H9 (cell line): ENCODE measurements at places on chromosomes 12 and 14.

DNA sequence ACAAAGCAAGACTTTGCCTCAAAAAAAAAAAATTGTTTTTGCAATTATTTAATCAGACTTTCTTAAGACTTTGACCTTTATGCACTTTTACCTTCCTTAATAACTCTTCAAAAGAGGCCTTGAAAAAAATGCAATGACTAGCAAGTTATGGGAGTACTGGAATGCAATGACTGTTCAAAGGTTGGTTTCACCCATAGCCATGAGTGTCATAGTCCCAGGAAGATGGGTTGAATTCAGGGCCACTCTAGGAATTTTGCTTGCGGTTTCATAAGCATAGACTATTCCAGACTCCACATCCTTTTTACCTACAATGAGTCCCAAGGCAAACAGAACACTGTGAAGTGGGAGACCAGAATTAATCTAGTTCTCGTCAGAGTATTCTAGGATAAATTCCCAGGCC is 29.4 kb upstream of the DENND5B start:
- no peak for DNase-seq

- no peak for DNase-seq
Observed at GRCh38 chr12:79194595-79194994, 330.0 kb downstream of the SYT1 start.

DNA sequence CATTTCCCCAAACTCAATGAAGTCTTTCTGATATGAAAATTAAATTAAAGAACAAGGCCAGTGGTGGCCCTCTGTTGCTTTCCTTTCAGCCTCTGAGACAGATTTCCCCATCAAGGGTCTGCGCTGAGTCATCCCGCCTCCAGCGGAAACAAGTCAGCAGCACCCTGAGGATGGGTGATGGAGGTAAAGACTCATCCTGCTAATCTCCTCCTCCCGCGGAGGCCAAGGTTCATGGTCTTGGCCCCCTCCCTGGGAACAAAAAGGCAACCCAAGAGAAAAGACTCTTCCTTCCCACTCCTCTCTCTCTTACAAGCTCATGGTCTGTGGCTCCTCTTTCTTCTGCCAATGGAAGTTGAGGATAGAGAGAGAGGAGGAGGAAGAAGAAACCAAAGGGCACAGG is 9.0 kb upstream of the NUMB start:
- DNase-seq, result no peak

DNA sequence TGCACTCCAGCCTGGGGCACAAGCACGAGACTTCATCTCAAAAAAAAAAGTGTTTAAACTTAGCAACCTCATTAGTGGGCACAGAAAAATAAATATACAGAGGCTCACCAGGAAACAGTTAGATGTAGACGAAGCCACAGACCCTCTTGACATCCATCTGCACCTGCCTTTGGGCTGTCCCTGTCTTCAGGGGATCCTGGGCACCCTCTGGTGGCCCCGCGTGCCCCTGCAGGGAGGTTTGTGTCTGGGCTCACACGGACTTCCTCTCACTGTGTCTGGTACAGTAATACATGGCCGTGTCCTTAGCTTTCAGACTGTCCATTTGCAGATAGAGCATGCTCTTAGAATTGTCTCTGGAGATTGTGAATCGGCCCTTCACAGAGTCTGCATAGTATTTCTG is 916.5 kb downstream of the TMEM121 start:
- no peak for DNase-seq

- no peak for DNase-seq
Observed at GRCh38 chr14:92698393-92698792, 50.0 kb downstream of the LGMN start.

GRCh38 chr14:36241183-36241582 is 64.7 kb upstream of the PTCSC3 start:
- no peak for DNase-seq

GRCh38 chr14:76713121-76713520 is 48.1 kb upstream of the VASH1 start:
- DNase-seq, result no peak

DNA sequence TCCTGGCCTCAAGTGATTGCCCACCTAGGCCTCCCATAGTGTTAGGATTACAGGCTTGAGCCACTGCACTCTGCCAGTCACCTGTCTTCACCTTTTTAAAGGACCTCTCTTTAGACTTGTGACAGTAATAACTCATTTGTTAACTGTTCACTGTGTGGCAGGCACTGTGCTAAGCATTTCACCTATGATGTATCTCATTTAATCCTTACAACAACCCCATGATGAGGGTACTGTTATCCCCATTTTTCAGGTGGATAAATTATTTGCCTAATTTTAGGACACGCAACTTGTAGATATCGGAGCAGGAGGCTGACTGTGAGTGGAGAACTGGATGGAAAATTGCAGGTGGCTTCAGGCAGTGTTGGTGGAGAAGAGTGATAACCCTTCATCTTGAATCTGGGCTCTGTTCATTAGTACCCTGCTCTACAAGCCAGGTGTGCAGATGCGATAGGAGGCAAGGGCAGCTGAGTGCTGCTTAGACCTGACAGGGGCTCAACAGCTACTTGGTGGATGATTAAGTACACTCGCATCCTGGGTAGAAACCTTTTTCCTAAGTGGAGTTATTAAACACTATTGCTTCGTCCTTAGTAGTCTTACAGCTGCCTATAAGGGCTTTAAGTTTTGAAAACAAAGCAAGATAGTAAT is 2.7 kb downstream of the TCTN1 start:
- DNase-seq, result no peak

DNA sequence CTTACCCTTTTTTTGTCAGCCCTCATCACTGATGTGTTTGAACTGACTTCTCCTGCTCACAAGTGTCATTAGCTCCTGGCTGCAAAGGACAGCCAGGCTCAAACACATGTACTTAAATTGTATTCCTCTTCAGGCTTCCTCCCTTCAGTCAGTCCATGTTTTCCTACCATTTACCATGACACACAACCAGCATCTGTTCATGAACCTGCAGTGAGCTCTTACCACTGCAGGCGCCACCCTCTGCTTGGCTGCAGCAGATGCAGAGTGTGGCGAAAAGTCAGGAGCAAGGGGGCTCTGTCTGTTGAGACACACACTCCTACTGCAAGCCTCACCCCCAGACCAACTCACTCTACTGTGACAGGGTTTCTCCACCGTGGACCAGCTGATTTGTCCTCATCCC is 70.2 kb downstream of the TSPAN11 start:
- DNase-seq, result no peak

DNA sequence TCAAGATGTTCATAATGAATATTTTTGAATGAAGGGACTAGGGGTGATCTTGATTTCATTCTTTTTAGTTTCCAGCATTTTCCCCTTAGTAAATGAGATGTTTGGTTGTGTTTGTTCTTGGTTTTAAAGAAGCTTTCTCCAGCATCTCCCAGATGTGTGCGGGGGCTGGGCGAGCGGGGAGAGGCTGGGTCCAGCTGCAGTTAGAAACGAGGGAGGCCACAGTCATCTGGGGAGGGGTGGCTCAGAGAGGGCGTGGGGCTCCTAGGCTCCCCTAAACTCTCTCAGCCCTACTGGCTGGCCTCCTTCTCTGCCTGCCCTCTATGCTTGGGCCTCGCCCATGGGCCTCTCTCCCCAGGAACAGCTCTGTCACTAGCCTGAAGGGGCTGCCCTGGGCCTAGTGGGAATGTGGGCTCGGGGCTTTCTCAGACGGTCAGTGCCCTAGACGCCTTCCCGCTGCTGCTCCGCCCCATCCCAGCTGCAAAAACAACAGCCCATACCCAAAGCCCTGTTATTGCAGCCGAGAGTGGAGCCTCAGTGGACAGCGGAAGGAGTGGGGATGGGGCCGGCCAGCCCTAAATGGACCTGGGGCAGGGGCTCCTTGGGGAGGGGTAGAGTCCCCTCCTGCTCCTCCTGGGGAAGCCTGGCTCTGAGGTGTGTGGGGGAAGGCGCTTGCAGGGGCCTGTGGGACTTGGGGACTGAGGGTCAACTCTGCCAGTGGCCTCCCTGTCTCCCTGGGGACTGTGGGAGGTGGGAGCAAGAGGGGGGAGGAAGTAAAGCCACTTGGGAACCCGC is 18.3 kb upstream of the EIF2B2 start:
- DNase-seq, result peak; percentile 19

- DNase-seq, result no peak
Observed at GRCh38 chr14:33940561-33941011, 10.3 kb downstream of the EGLN3 start.

GRCh38 chr12:120408771-120409170 is 29.1 kb upstream of the COX6A1 start:
- DNase-seq, result no peak

DNA sequence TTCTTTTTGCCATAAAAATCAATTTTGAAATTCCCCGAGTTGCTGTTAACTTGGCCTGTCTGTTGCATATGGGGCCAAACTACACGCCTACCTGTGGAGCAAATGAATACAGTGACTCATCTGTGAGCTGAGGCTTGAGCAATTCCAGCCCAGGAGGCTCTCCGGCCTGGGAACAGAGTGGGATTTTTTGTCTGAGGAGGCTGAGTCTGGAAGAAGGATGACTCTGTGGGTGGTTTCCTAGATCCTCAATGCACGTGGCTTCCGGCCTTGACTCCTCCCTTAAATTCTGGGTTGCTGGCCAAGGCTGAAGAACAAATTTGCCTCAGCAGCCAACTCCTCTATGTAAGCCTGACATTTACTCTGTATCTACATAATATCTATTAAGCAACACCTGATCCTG is 124.1 kb downstream of the SSPN start:
- no peak for DNase-seq

- DNase-seq, result no peak
Observed at GRCh38 chr12:25903603-25904245, 54.8 kb upstream of the RASSF8 start.

GRCh38 chr12:132205271-132206045 is 61.2 kb downstream of the NOC4L start:
- no peak for DNase-seq

DNA sequence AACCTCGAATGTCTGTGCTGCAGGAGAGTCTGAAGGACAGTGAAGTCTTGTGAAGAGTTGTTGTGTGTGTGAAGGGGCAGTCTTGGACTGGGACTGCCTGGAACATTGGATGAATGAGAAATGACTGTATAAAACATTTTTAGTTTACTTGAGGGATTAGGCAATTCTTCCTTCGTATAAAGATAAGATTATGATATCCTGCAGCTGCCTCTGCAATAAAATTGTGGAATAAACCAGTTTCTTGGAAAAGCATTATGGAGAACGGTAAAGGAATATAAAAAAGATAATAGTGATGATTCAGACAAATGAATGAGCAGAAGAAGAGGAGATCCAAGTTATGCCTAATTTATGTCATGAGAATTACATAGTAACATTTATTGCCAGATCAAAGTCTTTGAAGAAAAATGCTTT is 30.9 kb upstream of the LUM start:
- no peak for DNase-seq

GRCh38 chr12:131511391-131511802 is 199.5 kb upstream of the SFSWAP start:
- DNase-seq, result peak; percentile 58

GRCh38 chr12:30614031-30614430 is 81.6 kb downstream of the IPO8 start:
- DNase-seq, result no peak
